ENCODE measurements at places on chromosomes 6 and 20.

DNA sequence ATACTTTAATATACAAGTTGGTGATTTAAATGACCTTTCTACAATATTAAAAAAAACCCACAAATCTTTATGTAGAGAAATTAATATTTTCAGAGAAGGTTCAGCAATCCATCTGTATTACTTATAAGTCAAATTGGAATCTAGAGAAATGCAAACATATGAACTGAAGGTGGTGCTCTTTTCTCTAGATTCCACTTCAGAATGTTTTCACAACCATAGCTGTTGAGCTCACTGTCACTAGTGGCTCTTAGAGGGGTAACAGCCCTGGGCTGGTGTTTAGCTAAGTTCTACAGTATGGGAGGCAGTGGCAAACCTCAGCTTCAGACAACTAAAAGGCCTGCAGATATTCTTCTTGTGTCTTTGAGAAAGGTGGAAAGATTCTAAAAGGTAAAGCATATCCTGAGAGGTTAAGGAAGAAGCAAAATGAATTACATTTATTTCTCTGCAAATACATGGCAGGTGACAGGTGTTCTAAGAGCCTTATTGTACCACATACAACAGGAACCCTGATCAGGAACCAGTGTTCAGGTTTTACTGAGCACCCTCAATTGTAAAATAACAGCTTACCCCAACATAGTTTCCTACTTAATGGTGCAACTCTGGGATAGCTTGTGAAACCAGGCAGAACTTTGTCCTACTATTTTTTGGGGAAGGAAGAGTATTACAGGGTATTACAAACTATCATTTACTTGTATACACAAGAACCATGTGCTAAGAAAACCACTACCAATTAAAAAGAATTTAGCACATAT lies 56.6 kb upstream of the SAMHD1 start:
- no peak for DNase-seq

GRCh38 chr6:135481783-135482369 lies 15.7 kb downstream of the AHI1 start:
- no peak for DNase-seq

DNA sequence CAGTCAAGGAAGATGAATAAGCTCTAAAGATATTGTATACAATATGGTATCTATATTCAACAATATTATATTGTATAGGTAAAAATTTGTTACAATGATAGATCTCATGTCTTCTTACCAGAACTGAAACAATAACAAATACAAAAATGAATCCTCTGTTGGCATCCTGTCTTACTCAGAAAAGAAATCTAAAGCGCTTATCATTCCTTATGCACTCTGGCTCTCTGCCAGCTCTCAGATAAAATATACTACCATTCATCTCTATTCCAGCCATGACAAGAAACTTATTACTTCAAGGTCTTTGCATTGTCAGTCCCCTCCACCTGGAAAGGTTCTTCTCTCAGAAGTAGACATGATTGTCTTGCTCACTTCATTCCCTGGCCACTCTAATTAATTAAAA lies 138.6 kb downstream of the THEMIS start:
- no peak for DNase-seq

- DNase-seq = no peak
Observed at GRCh38 chr20:63706027-63706695, 1.6 kb downstream of the ARFRP1 start.

DNA sequence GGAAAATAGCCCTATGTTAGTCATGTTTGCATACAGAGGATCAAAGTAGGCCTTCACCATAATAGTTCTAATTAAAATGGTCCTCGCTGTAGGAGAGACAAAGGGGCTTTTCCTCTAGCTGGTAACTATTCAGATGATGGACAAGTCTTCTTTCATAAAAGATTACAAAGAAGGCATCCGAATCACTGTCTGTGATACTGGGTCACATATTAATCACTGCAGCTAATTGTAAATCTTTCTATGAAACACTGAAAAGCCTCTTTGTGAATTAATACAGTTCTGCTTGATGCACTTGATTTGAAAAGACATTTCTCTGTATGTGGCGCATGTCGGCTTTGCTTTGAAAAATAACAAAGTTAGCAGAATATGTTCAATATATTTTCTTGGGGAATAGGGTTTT lies 520.8 kb downstream of the KIF16B start:
- DNase-seq = no peak

GRCh38 chr6:36131511-36132245 lies 1.4 kb downstream of the MAPK13 start:
- DNase-seq = no peak

DNA sequence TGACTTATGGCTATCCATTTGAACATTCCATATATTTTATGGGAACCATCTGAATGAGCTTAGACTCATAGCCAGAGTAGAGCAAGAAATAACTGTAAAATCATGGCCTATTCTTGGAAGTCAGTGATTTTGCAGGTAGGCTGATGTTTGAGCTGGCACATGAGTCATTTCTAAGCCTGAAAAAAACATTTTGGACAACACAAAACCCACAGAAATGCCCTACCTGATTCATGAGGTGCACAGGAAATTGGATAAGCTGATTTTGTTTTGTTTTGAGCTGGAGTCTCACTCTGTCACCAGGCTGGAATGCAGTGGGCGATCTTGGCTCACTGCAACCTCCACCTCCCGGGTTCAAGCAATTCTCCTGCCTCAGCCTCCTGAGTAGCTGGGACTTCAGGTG lies 443.0 kb downstream of the PKHD1 start:
- no peak for DNase-seq

DNA sequence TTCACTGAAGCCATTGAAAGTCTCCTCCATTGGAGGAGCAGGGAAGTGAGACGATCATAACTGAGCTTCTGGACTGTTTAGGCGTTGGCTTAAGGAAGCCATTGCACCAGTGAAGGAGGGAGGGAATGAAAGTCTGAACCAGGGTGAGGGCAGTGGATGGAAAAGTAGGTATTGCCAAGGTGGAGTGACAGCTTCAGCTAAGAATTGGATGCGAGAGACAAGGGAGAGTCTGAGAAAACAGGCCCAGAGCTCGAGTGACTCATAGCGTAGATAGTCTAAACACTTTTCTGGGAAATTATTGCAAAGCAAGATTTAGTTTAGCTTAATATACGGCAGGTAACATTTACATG lies 4.5 kb downstream of the DSP start:
- DNase-seq = no peak
